ENCODE measurements at places on chromosomes 12 and 14.
A peak's percentile ranks its signal among the peaks of the same experiment; 100 is the strongest.

- DNase-seq: no peak
- no peaks in the 10 kb centered on the region for H3K36me3 ChIP-seq
- H3K4me1 ChIP-seq: no peaks in the 10 kb centered on the region
- H3K27ac ChIP-seq: no peak overlapping the region
- H3K4me3 ChIP-seq: no peak overlapping the region
Observed at GRCh38 chr14:33696165-33696564, 254.7 kb downstream of the EGLN3 start.

DNA sequence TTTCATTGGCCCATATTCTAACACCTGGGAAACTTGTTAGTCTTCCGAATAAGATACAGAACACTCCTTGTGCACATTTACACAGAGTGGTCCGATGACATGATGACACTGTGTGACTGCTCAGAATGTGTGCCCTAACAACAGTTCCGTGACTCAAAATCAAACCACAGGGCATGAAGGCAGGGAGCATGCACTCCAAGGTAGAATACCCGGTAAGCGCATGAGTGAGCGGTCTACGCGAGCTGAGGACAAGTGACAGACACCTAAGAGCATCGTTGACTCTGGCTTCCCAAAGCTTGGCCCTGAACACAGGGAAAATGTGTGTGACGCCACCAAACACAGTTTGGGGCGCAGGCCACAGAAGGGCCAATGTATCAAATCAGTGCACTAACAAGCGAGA lies 18.6 kb downstream of the CLIP1 start:
- H3K27ac ChIP-seq: no peak overlapping the region
- H3K4me1 ChIP-seq: peaks cover 11% of the 10 kb centered on the region
- no peaks in the 10 kb centered on the region for H3K27me3 ChIP-seq
- DNase-seq: no peak
- H3K36me3 ChIP-seq: no peaks in the 10 kb centered on the region

- no peak overlapping the region for H3K27ac ChIP-seq
- peaks cover 34% of the 10 kb centered on the region for H3K36me3 ChIP-seq
- no peak overlapping the region for H3K4me3 ChIP-seq
- H3K27me3 ChIP-seq: no peaks in the 10 kb centered on the region
- no peaks in the 10 kb centered on the region for H3K4me1 ChIP-seq
Observed at GRCh38 chr14:91977884-91978283, 30.4 kb upstream of the FBLN5 start.

DNA sequence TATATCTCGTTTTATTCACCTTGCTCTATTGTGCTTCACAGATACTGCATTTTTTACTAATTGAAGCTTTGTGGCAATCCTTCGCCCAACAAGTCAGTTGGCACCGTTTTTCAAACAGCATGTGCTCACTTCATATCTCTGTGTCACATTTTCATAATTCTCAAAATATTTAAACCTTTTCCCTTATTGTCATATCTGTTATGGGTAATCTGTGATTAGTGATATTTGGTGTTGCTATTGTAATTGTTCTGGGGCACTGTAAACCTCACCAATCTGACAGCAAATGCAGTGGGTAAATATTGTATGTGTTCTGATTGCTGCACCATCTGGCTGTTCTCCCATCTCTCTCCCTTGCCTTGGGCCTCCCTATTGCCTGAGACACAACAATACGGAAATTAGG lies 191.3 kb downstream of the BTG1 start:
- H3K36me3 ChIP-seq: no peaks in the 10 kb centered on the region
- no peaks in the 10 kb centered on the region for H3K27me3 ChIP-seq
- DNase-seq: no peak
- H3K27ac ChIP-seq: no peak overlapping the region
- H3K4me1 ChIP-seq: no peaks in the 10 kb centered on the region

- H3K4me3 ChIP-seq: no peak overlapping the region
- no peaks in the 10 kb centered on the region for H3K4me1 ChIP-seq
- no peaks in the 10 kb centered on the region for H3K27me3 ChIP-seq
- H3K36me3 ChIP-seq: no peaks in the 10 kb centered on the region
- H3K27ac ChIP-seq: no peak overlapping the region
Observed at GRCh38 chr12:15648558-15648957, 140.6 kb downstream of the EPS8 start.

DNA sequence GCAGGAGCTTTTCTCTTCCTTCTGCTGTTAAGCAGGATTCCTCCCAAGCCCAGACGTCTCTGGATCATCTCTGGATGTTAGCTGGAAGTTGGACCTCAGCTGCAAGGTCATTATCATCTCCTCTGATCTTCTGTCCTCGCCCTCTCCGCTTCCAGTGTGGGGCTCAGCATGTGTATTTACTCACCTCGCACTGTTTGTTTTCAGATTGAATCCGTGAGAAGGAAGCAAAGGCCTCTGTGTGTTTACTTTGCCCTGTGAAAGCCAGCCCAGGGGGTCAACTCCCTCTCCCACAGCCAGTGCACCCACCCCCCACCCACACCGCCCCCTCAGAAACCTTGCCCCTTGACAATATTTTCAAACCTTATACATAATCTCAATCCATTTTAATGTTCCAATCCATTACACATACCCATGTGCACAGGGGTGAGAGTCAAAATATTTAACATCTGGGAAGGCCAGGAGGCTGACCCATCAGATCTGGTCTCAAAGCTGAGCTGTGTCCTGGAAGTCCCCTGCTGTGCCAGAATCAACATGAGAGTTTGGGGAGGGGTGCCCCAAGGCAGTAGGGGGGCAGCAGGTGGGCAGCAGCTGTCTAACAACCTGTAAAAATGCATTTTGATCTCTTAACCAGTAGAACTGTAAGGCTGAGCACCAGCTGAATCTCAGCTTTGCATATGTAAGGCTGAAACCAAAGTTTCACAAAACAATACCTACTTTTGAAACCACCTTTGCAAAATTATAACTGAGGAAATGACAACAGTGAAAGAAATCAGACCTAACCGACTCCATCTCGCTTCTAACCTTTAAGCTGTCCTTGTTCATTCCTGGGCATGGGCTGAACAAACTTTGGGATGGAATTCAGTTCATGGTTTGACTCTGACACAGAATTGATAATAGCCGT lies 157.9 kb downstream of the ZNF664 start:
- no peak overlapping the region for H3K27ac ChIP-seq
- no peak for DNase-seq
- H3K4me1 ChIP-seq: no peaks in the 10 kb centered on the region
- no peaks in the 10 kb centered on the region for H3K27me3 ChIP-seq
- H3K36me3 ChIP-seq: no peaks in the 10 kb centered on the region
- H3K4me3 ChIP-seq: no peak overlapping the region

GRCh38 chr12:106281804-106282203 lies 20.7 kb upstream of the TCP11L2 start:
- H3K27ac ChIP-seq: no peak overlapping the region
- no peak overlapping the region for H3K4me3 ChIP-seq
- no peaks in the 10 kb centered on the region for H3K36me3 ChIP-seq
- peaks cover 6% of the 10 kb centered on the region for H3K27me3 ChIP-seq

- no peaks in the 10 kb centered on the region for H3K4me1 ChIP-seq
- H3K4me3 ChIP-seq: no peak overlapping the region
- DNase-seq: no peak
- H3K27ac ChIP-seq: no peak overlapping the region
Observed at GRCh38 chr12:119020406-119021360, 39.3 kb downstream of the SRRM4 start.

DNA sequence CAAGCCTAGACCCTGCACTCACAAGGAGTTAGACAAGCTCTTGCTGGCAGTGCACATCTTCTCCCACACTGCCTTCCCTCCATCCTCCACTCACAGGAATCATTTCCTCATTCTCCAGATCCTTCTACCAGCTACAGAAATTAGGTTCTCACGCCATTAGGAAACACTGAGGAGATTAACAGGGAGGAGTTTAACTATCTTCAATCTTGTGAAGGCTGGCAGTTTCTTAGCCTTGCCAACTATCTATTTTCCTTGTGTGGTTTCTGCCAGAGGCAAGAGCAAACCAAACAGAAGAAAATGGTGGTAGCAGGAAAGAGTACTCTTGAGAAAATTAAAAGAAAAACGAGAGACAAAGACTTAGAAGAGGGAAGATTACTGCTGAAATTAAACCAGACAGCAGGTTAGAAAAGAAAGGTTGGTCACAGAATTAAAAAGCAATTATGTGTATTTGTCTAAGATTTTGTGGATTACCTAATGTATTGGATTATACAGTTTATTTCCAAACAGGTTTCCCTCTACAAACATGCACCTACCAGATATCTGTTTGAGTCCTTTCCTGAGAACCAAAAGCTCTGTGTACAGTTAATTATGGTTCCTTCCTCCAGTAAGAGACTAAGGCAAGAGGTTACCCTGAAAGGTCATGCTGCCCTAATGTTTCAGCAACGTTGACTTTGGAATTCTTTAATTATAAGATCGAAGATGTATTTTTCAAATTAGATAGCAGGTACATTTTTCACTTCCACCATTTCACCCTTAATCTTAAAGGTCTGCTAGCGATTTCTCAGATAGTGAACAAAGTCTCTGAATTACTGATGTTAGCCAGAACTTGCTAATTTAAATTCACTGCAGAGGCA lies 5.0 kb downstream of the RERG start:
- H3K27ac ChIP-seq: no peak overlapping the region
- H3K27me3 ChIP-seq: peaks cover 8% of the 10 kb centered on the region
- peaks cover 5% of the 10 kb centered on the region for H3K4me1 ChIP-seq
- H3K4me3 ChIP-seq: no peak overlapping the region

DNA sequence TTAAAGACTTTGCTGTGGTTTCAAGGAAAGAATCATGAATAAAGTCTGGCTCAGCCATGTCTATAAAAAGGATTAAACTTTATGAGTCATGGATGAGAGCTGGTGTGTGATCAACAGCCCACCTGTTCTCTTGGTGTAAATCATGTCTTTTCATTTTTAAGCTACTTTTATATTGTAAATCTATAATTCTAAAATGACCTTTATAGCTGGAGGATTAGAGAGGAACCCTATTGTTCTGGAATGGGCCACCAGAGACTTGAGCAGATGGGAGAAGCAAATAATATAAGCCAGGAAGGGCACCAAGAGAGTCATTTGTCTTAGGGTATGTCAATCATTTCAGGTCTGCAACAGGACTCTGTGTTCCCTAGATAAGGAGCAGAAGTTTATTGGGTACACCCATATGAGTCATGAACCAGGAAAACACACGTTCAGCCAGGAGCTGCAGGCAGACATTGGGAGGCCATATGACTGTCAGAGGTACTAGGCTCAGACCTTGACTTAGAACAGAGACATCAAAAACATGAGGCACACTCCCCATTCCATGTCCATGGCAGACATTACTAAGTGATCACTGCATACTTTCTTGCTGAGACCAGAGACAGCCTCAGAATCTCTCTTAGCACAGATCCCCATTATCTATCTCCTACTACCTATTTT lies 49.3 kb downstream of the NDUFA12 start:
- H3K4me1 ChIP-seq: no peaks in the 10 kb centered on the region
- DNase-seq: no peak
- H3K27ac ChIP-seq: no peak overlapping the region
- no peaks in the 10 kb centered on the region for H3K36me3 ChIP-seq

GRCh38 chr12:31749024-31749704 lies 20.3 kb upstream of the AMN1 start:
- peak; percentile 67 for DNase-seq
- peaks cover 50% of the 10 kb centered on the region for H3K4me1 ChIP-seq
- no peaks in the 10 kb centered on the region for H3K36me3 ChIP-seq
- H3K27ac ChIP-seq: peak overlapping the region; percentile 35
- H3K4me3 ChIP-seq: no peak overlapping the region

- no peak overlapping the region for H3K4me3 ChIP-seq
- H3K4me1 ChIP-seq: no peaks in the 10 kb centered on the region
- H3K27me3 ChIP-seq: no peaks in the 10 kb centered on the region
- no peaks in the 10 kb centered on the region for H3K36me3 ChIP-seq
- no peak for DNase-seq
Observed at GRCh38 chr12:31369712-31370521, 44.0 kb upstream of the SINHCAF start.

GRCh38 chr12:58925751-58926150 lies 5.4 kb upstream of the LRIG3 start:
- no peak overlapping the region for H3K4me3 ChIP-seq
- no peaks in the 10 kb centered on the region for H3K27me3 ChIP-seq
- H3K27ac ChIP-seq: no peak overlapping the region
- no peak for DNase-seq
- H3K36me3 ChIP-seq: no peaks in the 10 kb centered on the region
- no peaks in the 10 kb centered on the region for H3K4me1 ChIP-seq

- H3K36me3 ChIP-seq: no peaks in the 10 kb centered on the region
- H3K4me1 ChIP-seq: no peaks in the 10 kb centered on the region
- H3K27ac ChIP-seq: no peak overlapping the region
- no peaks in the 10 kb centered on the region for H3K27me3 ChIP-seq
- no peak for DNase-seq
- H3K4me3 ChIP-seq: no peak overlapping the region
Observed at GRCh38 chr12:10115890-10116289, 14.1 kb downstream of the CLEC7A start.

DNA sequence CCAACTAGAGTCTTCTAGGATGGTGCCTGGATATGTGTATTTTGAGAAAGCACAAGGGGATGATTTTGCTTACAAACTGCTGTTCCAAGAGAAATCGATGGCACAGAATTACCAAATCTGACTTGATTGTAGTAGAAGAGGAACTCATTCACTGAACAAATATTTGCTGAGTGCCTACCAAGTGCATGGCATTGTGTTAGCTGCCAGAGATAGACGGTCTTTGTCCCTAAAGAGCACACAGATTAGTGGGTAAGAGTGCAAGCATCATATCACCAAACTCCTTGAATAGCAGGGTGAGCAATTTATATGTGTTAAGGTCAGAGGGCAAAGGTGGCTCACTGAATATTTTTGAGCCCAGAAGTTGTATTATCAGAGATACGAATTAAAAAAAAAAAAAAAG lies 3.5 kb upstream of the FOXN3 start:
- H3K4me3 ChIP-seq: no peak overlapping the region
- H3K4me1 ChIP-seq: peaks cover 48% of the 10 kb centered on the region
- no peaks in the 10 kb centered on the region for H3K36me3 ChIP-seq
- H3K27ac ChIP-seq: no peak overlapping the region
- no peaks in the 10 kb centered on the region for H3K27me3 ChIP-seq
- DNase-seq: no peak

- H3K27ac ChIP-seq: no peak overlapping the region
- no peak for DNase-seq
- H3K27me3 ChIP-seq: no peaks in the 10 kb centered on the region
- no peak overlapping the region for H3K4me3 ChIP-seq
Observed at GRCh38 chr12:44497044-44497443, 379.1 kb downstream of the NELL2 start.

DNA sequence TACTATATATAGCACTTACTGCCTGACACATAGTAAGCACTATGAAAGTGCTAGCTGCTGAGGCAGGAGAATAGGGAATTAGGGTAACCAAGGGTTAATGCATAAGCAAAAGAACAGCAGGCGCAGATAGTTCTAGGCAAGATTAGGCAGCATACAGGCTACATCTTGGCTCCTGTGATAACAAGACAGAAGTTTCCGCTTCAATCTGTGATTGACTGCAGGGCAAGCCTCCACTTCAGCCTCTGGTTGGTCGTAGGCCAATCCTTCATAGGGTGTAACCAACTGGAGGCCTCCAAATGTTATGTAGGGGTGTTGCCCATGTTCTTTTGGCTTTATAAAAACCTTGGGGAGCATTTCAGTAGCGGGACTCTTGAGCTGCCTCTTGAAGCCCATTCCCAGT lies 46.9 kb downstream of the KLHL28 start:
- no peaks in the 10 kb centered on the region for H3K36me3 ChIP-seq
- no peak overlapping the region for H3K4me3 ChIP-seq
- peaks cover 3% of the 10 kb centered on the region for H3K4me1 ChIP-seq
- peaks cover 20% of the 10 kb centered on the region for H3K27me3 ChIP-seq

All from natural killer cell (primary cell).